Kidney epithelial cell (primary cell): ENCODE measurements at places on chromosomes 7 and 10.

GRCh38 chr7:97015279-97015678 lies 9.4 kb downstream of the DLX5 start:
- no peak for DNase-seq

DNA sequence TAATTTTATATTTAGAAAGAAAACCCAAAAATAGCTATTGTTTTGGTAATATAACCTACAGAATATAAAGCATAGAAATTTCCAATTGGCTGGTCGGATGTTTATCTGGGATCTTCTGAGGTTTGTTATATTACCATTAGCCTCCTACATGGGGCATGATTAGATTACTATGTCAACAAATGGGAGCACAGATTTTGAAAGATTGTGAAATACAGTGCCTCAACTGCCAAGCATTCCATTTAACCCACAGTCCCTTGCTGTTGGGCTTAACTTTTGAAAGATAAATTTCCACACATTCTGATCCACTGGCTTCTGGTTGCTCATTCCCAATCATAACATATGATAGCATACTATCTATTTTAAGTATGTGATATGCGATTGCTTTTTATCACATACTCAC lies 455.4 kb upstream of the C7orf33 start:
- DNase-seq, result no peak

- peak; percentile 53 for DNase-seq
These were observed 11.4 kb downstream of the NEBL start for GRCh38 chr10:20885678-20886077.

- no peak for DNase-seq
These were observed 23.5 kb upstream of the SFMBT2 start for GRCh38 chr10:7434378-7434777.
